Stimulated activated CD4-positive, alpha-beta T cell treated with anti-CD3 and anti-CD28 coated beads, Interleukin-12 subunit alpha, Interleukin-12 subunit beta, amount 100 ng/mL, for 24 hours (primary cell): ENCODE measurements at places on chromosomes 11 and 22.

GRCh38 chr11:43327987-43328386 lies 16.2 kb downstream of the API5 start:
- DNase-seq: no peak

DNA sequence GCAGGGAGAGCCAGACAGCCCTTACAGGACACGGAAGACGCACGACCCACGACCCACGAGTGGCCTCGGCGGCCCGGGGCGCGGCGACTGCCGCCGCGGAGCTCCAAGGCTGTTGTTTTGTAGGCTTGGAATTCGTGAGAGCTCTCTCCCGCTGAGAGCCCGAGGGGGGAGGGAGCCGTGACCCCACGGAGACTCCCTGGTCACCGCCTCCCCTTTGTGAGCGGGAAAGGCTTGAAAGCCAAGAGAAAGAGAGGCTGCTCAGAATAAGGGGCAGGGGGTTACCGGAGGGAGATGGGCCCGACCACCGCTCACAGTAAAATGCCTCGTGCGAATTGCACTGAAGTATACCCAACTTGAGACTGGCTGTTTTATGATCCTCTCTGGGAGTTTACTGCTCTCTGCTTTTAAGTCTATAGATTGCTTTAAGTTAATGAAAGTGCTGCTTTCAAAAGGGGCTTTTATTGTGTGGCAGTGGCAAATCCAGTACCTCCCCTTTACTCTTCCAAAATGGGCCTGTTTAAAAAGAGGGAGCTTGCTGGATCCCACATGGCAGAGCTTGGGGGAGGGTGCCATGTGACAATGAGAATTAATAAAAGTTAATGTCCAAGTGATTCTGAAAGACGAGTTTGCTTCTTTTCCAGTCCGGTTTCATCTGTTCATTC lies 2.9 kb downstream of the PKNOX2 start:
- no peak for DNase-seq

DNA sequence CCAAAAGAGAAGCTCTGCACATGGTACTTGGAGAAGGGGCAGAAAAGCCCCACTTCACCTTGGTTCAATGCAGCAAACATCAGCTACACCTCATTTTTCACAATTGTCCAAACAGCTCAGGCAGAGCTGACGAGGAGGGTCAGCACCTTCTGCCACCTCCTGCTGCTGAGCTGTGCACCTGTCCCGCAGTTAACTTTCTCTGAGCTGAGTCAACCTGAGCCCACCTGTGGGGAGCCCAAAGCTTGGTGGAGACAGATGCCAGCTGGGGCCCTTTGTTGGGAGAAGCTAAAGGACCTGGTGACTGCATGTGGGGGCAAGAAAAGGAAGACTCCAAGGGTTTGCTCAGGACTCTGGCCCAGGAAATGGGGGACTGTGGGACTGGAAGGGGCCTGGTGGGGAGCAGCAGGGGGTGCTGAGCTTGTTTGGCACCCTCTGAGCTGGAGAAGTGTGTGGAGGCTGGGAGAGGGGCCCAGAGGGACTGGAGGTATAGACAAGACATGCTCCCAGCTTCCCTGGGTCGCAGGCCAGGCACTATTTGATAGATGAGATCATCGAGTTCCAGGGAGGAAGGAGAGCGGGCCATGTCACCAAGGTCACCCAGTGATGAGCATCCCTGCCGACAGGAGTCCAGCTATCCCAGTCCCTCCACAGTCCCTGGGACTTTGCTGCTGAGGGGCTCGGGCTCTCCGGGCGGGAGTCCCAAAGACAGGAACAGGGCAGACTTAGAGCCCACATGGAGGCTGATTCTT lies 53.5 kb downstream of the KCNJ4 start:
- DNase-seq: no peak

GRCh38 chr11:126188332-126189108 lies 22.9 kb downstream of the RPUSD4 start:
- no peak for DNase-seq

DNA sequence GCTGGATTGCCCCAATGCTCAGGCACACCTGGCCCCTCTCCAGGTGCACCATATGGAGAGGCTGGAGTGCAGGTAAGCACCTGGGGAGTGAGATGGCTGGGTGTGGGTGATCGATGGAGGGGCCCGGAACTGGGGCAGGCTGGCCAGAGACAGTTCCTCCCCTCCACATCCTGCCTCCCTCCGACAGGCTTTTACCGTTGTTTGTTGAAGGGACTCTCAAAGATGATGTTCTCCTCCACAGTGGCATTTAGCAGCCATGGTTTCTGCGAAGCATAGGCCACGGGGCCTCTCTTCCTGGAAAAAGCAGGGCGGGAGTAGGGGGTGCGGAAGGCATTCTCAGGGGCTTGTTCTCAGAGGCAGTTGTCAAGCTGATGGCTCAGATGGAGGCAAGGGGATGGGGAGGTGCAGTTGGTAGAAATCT lies 25.9 kb upstream of the KCNJ11 start:
- no peak for DNase-seq

GRCh38 chr11:78298291-78298771 lies 109.6 kb downstream of the USP35 start:
- DNase-seq: no peak

DNA sequence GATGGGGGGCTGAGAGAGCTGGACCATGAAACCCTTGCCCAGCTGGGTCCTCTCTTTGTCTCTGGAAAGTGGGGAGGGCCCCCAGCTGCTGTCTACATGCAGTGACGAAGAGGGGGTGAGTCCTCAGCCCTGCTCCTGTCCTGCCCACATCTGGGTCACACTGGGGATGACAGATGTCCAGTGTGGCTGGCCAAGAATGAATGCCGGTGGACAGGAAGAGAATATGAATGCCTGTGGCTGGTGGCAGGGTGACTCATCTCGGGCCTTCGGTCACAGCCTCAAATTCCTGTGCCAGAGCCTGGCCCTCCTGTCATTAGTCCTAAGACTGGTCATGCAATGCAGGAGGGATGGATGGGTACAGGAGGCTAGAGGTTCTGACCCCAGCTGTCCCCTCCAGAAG lies 2.2 kb upstream of the PNPLA3 start:
- DNase-seq: no peak
